ENCODE measurements at places on chromosomes 12 and 14. TPM values are rescaled to one million over a fixed set of nuclear protein-coding genes. Genes with fewer than 3 reads are reported as not detected.

PTCSC3 gene
- polyA plus RNA-seq = not detected

CELA1 gene
- polyA plus RNA-seq = not detected

C12orf50 gene
- not detected for polyA plus RNA-seq

GLS2 gene
- polyA plus RNA-seq = 1.2 TPM

LBHD2 gene
- not detected for polyA plus RNA-seq

GRIN2B gene
- 0.69 TPM for polyA plus RNA-seq

GRCh38 chr14:105085766-105086165, 20.5 kb upstream of the GPR132 start:
- H3K27ac ChIP-seq = no peak overlapping the region
- no peaks in the 10 kb centered on the region for H3K36me3 ChIP-seq
- H3K4me1 ChIP-seq = peaks cover 40% of the 10 kb centered on the region
- DNase-seq = peak; percentile 60
- no peak overlapping the region for H3K4me3 ChIP-seq

DNA sequence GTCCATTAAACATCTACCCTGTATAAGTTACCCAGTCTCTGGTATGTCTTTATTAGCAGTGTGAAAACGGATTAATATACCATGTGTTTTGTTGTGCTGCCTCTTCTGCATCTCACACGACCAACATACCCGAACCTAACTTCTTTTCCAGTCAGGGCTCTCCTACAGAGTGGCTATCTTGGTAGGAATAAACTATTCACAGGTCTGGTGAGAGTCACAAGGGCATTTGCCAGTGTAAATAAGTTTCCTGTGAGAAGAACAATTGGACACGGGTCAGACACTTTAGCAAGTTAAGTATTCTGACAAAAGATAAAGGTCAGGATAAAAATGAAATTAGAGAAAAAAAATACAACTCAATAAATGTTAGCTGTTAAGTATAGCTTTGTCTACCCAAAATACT, 60.9 kb downstream of the MYF5 start:
- H3K4me3 ChIP-seq = no peak overlapping the region
- no peaks in the 10 kb centered on the region for H3K36me3 ChIP-seq
- H3K27me3 ChIP-seq = no peaks in the 10 kb centered on the region
- H3K4me1 ChIP-seq = no peaks in the 10 kb centered on the region
- peak overlapping the region; percentile 36 for H3K27ac ChIP-seq
- no peak for DNase-seq

DNA sequence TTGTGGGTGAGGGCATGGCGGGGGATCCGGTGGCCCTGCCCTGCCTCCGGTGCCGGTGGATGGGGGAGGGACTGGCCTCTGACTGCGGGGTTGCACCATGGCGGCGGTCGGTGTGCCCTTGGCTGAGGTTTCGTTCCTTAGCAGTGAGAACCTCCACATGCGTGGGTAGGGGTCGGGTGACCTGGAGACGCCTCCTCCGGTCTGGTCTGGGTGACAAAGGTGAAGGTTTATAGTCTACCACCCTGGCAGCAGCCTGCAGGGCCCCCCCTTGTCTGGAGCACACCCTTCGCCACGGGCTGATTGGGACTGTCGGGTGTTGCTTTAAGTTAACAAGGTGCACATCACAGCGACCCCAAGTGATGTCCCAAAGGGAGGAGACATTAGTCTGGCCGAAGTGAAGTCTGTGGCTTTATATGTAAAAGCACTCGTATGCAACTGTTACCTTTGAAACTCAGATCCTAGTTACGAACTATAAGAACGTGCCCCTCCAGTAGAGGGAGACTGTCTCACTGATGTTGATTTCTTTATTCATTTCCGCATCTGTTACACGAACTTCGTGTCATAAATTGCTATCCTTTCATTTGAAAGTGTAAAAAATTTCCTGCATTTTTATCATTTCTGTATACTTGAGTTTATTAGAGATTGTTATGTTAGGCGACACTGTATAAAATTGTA, 74.4 kb downstream of the WDR20 start:
- H3K4me3 ChIP-seq = no peak overlapping the region
- H3K27ac ChIP-seq = no peak overlapping the region
- peaks cover 9% of the 10 kb centered on the region for H3K36me3 ChIP-seq
- no peak for DNase-seq

DNA sequence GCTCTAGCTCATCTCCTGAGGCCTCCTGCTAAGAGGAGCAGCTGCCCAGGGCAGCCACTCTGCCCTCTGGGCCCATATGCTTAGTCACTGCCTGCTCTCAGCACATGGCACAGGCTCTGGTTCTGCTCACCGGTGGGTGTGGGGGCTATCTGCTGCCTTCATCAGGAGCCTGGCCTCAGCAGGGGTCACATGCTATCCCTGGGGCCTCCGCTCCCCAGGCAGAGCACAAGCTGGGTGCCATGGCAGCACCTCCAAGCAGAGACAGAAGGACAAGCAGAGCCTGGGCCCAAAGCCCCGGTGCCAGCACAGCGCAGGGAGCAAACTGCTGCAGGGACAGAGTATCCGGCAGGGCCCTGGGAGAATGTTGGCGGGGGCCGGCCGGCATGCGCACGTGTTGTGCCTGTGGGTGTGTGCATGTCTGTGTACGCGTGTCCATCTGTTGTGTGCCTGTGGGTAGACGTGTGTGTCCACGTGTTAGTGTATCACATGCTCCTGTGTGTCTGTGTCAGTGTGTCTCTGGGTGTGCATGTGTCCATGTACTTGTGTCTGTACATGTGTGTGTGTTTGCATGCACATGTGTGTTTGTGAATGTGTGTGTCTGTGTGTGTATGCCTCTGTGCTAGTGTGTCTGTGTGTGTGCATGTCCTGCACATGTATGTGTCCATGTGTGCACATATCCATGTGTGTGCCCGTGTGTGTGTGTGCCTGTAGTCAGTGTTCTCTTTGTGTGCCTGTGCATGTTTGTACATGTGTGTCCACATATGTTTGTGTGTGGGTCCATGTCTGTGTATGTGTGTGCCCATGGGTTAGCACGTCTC, 326.9 kb downstream of the TMEM121 start:
- no peak for DNase-seq
- H3K27me3 ChIP-seq = no peaks in the 10 kb centered on the region
- H3K27ac ChIP-seq = no peak overlapping the region
- no peaks in the 10 kb centered on the region for H3K36me3 ChIP-seq
- H3K4me3 ChIP-seq = no peak overlapping the region

DNA sequence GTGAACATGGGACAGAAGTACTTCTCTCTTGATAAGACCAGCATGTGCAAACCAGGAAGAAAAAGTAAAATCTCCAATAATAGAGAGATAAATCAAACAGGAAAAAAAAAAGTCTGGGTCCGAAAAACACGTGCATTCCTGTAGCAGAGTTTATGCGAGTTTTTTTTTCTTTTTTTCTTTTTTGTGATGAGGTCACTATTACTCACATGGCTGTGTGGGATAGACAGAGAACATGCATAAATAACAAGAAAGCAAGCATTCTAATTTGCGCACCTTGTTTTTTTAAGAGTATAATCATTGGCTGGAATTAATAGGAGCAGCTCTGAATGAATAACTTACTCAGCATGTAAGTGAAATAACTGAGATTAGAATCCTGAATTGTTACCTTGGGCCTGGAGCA, 91.9 kb upstream of the CPM start:
- H3K36me3 ChIP-seq = no peaks in the 10 kb centered on the region
- no peak overlapping the region for H3K27ac ChIP-seq
- H3K4me1 ChIP-seq = no peaks in the 10 kb centered on the region

DNA sequence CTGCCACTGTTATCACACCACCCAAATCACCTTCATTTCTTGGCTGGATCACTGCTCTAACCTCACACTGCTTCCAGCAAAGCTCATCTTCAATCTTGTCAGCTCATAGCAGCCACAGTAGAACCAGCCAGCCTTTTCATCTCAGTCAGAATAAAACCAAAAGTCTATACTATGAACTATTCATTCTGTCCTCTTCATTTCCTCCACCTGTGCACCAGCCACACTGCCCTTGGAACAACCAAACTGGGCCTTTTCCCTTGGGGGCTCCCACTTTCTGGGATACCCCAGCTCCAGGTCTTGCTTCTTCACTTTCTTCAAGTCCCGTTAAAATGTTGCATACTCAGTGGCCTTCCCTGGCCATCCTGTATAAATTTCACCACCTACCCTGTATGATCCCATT, 234.4 kb upstream of the DAAM1 start:
- H3K4me3 ChIP-seq = no peak overlapping the region
- DNase-seq = no peak
- H3K4me1 ChIP-seq = peaks cover 12% of the 10 kb centered on the region

- H3K36me3 ChIP-seq = no peaks in the 10 kb centered on the region
- peaks cover 10% of the 10 kb centered on the region for H3K4me1 ChIP-seq
- no peaks in the 10 kb centered on the region for H3K27me3 ChIP-seq
- no peak for DNase-seq
- H3K27ac ChIP-seq = no peak overlapping the region
- no peak overlapping the region for H3K4me3 ChIP-seq
Observed at GRCh38 chr14:24274101-24274543, 2.7 kb upstream of the RABGGTA start.

DNA sequence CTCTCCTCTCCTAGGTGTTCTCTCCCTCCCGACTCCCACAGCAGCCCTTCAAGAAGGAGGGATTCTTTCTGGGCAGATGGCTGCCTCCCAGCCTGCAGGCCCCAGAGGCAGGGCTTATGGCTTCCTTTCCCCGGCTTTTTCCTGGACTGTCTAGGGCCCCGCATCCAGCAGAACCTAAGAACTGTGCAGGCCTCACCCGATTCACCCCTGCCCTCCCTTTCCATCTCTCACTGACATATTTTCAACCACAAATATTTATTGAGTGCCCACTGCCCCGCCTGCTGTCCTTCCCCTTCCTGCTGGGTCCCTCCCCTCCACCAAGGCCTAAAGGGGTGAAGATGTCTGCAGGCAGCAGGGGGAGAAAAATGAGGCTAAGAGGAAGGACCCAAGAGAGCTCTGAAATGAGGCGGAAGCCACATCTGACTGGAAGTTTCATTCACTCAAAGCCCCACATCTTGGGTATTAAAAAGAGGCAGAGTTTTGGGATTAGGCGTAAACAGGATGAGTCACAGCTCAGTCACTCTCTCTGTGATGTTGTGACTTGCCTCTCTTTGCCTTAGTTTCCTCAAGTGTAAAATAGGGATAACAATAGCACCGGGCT, 2.9 kb downstream of the SCNN1A start:
- no peak overlapping the region for H3K4me3 ChIP-seq
- H3K27me3 ChIP-seq = no peaks in the 10 kb centered on the region
- H3K4me1 ChIP-seq = peaks cover 48% of the 10 kb centered on the region
- DNase-seq = peak; percentile 67
- no peaks in the 10 kb centered on the region for H3K36me3 ChIP-seq

DNA sequence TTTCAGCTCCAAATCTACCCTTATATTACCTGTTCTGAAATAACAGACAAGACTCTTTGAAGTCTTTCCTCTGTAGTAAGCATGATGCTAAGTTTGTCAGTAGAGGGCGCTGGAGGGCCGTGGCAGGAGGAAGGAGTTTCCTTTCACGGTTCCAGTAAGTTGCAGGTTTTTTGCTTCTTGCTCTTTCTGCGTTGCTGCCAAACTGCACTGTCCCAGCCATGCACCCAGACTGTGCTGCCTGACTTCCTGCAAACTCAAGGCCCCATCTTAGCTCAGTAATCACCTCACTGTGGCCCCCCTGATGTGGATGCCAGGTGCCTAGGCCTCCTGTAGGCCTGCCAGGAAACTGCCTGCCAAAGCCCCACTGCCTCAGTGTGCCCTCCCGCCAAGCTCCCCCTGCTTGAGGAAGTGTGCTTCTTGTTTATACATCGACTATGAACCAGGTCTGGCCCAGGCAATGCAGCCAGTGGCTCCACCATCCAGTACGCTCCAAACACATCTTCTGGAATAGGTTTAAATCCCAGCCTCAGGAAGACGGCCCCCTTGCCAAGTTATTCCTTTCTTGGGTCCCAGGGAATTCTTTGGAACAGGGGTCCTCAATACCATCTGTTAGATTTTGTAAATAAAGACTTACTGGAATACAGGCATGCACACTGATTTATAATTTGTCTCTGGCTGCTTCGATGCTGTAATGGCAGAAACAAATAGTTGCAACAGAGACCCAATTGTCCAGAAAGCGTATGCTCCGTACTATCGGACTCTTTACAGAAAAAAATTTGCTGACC, 193.7 kb upstream of the LRIG3 start:
- no peak overlapping the region for H3K4me3 ChIP-seq
- H3K4me1 ChIP-seq = no peaks in the 10 kb centered on the region
- H3K27me3 ChIP-seq = no peaks in the 10 kb centered on the region
- peak; percentile 84 for DNase-seq

- no peak overlapping the region for H3K27ac ChIP-seq
- no peak for DNase-seq
- H3K27me3 ChIP-seq = no peaks in the 10 kb centered on the region
- no peak overlapping the region for H3K4me3 ChIP-seq
- peaks cover 31% of the 10 kb centered on the region for H3K4me1 ChIP-seq
Observed at GRCh38 chr14:26394150-26394810, 203.6 kb downstream of the NOVA1 start.

DNA sequence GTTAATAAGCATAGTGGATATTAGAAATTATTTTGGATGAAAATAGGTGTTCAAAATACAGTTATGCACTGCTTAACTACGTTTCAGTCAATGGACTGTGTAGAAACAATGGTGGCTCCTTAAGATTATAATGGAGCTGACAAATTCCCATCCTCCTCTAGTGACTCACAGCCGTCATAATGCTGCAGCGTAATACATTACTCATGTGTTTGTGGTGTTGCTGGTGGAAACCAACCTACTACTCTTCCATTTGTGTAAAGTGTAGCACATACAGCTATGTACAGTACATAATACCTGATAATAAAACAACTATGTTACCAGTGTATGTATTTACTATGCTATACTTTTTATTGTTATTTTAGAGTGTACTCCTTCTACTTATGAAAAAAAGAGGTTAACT, 111.2 kb upstream of the TMCC3 start:
- H3K27ac ChIP-seq = no peak overlapping the region
- H3K27me3 ChIP-seq = no peaks in the 10 kb centered on the region
- H3K4me1 ChIP-seq = peaks cover 6% of the 10 kb centered on the region
- no peak overlapping the region for H3K4me3 ChIP-seq
- no peak for DNase-seq

DNA sequence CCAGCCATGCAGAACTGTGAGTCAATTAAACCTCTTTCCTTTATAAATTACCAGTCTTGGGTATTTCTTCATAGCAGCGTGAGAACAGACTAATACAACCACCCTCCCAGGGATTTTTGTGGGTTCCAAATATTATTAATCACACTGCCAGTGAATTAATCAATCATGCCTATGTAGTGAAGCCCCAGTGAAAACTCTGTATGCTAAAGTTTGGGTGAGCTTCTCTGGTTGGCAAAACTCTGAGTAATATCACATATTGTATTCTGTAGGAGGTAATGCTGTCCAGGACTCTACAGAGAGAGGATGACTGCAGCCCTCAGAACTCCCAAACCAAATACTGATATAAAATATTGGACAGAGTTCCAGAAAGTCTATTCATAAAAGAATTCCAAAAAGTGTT, 216.9 kb downstream of the RPAP3 start:
- no peaks in the 10 kb centered on the region for H3K27me3 ChIP-seq
- H3K27ac ChIP-seq = no peak overlapping the region
- H3K4me3 ChIP-seq = no peak overlapping the region
- no peaks in the 10 kb centered on the region for H3K4me1 ChIP-seq
- no peaks in the 10 kb centered on the region for H3K36me3 ChIP-seq
- DNase-seq = no peak

GRCh38 chr14:70857496-70857890, 48.2 kb upstream of the MAP3K9 start:
- H3K4me1 ChIP-seq = no peaks in the 10 kb centered on the region
- no peak for DNase-seq
- H3K27me3 ChIP-seq = no peaks in the 10 kb centered on the region

- no peak for DNase-seq
- H3K36me3 ChIP-seq = peaks cover 6% of the 10 kb centered on the region
- H3K4me3 ChIP-seq = no peak overlapping the region
Observed at GRCh38 chr12:22206111-22206728, 128.3 kb downstream of the ST8SIA1 start.

All from sigmoid colon (tissue), 7 donors.